ENCODE measurements at places on chromosomes 5 and 9. TPM values are rescaled to one million over a fixed set of nuclear protein-coding genes. Genes with fewer than 3 reads are reported as not detected.

The SREK1 gene
- 34.6 TPM for total RNA-seq

The EPB41L4A gene
- total RNA-seq: 2.5 TPM

The LCN2 gene
- 3.7 TPM for total RNA-seq

The ZNF454 gene
- not detected for total RNA-seq

The FGFR4 gene
- 21.7 TPM for total RNA-seq

The C9 gene
- not detected for total RNA-seq

The F2RL1 gene
- total RNA-seq: 262 TPM

The OCLN gene
- total RNA-seq: 14.8 TPM

The WDR38 gene
- total RNA-seq: 0.13 TPM

The TAS2R1 gene
- total RNA-seq: not detected

The TRIM23 gene
- 10.2 TPM for total RNA-seq

The LCNL1 gene
- total RNA-seq: 0.13 TPM

The ELAVL2 gene
- 0.05 TPM for total RNA-seq

The PURA gene
- total RNA-seq: 6.2 TPM
